Cerebellar cortex (tissue), 1 donor: ENCODE measurements at places on chromosomes 2 and 18.

DNA sequence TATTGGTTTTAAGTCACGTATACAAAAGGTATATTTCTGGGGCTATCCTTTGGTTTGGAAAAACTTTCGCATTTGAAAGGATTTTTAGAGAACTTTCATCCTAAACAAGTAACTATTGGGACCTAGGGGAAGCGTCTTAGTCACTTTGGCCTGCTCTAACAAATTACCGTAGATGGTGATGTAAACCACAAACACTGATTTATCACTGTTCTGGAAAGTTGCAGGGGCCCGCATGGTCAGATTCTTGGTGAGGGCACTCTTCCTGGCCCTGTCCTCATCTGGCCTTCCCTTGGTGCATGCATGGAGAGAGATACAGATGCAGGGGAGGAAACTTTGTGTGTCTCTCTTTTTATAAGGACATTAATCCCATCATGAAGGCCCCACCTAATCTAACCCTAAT, 49.1 kb upstream of the ANKRD62 start:
- DNase-seq, result no peak

DNA sequence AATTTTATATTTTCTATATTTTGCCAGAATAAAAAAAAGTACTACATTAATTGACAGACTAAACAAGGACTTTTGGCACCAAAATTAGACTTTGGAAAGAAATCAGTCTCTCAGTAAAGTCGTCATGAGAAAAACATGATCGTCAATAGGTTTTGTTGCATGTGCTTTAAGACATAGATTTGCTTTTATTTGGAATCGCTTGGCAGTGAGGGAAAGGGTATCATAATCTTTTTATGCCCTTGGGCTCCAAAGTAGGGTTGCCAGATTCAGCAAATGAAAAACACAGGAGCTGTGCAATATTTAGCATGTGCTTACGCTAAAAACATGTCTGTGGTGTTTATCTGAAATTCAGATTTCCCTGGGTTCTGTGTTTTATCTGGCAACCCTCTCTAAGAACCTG, 177.6 kb downstream of the LAMA1 start:
- no peak for DNase-seq

DNA sequence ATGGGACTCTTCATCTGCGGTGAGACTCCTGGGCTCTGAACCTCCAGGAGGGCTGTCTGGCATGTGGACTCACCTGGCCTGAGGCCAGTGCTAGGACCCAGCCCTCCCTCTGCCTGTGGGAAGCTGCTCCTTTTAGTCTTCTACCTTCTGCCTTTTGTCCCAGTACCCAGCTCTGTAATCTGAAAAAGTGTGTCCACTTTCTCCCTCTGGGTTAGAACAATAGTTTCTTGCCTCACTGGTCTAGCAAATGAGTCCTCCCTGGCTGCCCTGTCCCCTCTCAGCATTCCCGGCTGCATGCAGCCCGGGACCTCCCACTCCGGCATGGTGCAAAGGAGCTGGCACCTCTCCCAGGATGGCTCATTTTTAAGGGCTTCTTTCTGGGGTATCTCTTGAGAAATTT, 25.9 kb downstream of the GKN2 start:
- no peak for DNase-seq

DNA sequence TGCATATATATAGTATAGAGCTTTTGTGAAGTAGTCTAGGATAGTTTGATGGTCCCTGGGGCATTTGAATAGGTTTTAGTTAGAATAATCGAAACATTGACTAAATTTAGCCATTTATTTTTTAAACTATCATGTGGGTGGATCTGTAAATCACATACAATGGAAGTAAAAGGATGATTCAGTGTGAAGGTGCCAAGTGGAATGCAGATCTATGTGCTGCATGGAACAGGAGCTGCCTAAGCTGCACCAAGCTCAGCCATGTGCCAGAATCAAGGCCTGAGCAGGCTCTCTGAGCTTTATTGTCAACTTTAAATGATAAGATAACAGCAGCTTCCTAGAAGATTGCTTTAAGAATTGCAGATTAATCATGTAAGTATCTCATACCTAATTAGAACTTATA, 1996.2 kb upstream of the PIK3C3 start:
- no peak for DNase-seq

DNA sequence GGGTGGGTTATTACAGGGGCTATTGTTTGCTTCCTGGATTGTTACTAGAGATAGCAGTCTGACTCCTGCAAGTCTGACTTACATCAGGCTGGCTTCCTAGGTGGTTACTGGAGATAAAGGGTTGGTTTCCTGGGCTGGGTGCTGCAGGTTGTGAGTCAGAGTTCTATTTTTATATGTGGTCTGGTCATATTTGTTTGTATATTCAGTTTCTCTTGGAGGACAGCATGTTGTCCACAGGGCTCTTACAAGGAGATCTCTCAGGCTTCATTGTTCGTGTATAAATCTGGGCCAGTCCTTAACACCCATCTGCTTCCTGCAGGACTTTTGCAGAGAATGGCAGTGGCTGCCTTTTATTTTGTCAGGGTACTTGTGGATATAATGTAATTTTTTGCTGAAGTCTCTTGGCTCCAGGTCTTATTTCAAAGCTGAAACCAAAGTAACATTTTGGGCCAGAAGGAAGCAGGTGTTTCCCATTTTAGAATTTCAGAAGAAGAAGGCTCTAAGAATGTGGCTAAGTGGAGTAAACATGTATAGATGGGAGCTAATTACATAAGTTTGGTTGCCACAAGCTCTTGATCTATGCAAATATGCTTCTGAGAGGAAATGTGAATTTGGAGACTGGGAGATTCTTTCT, 65.9 kb upstream of the SLC16A14 start:
- DNase-seq, result no peak

DNA sequence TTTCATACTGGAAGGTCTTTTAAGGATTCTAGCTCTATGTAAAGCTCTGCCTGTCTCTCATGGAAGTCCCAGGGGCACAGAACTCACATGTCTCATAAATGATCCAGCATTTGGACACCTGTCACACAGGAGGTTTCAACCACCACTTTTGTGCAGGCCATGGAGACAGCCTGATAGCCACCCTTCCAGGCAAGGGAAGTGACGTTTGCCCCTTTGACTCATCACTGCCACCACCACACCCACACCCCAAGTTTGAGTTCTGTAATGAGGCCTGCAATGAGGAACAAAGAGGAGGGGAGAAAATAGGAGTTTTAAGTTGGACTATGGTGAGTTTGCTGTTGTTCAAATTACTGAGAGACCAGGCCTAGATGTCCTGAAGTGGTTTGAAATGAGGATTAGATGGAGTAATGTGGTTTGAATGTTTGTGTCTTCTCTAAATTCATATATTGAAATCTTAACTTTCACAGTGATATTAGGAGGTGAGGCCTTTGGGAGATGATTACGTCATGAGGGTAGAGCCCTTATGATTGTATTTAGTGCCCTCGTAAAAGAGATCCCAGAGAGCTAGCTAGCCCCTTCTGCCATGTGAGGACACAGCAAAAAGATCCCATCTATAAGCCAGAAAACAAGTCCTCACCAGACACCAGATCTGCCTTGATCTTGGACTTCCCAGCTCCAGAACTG, 175.3 kb upstream of the EPHA4 start:
- no peak for DNase-seq

GRCh38 chr2:48874282-48874681, 118.8 kb upstream of the LHCGR start:
- no peak for DNase-seq

DNA sequence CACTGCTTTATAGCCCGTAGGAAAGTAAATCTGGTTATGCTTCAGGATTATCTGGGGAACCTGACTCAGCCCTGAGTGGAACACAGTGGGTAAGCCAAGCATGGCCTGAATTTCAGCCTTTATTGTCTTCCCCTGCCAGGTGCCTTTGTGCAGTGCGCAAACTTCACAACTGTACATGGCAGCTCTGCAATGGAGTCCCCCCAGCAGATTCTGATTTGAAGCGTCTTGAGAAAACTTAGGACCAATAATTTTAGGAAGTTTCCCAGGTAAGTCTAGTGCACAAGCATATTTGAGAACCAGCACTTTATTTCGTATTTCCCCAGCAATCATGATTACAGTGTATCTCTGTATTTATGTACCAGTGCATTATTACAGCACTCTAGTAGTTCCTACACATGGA, 112.1 kb upstream of the ARL4C start:
- no peak for DNase-seq

GRCh38 chr2:55408098-55408882, 11.4 kb downstream of the CCDC88A start:
- no peak for DNase-seq

DNA sequence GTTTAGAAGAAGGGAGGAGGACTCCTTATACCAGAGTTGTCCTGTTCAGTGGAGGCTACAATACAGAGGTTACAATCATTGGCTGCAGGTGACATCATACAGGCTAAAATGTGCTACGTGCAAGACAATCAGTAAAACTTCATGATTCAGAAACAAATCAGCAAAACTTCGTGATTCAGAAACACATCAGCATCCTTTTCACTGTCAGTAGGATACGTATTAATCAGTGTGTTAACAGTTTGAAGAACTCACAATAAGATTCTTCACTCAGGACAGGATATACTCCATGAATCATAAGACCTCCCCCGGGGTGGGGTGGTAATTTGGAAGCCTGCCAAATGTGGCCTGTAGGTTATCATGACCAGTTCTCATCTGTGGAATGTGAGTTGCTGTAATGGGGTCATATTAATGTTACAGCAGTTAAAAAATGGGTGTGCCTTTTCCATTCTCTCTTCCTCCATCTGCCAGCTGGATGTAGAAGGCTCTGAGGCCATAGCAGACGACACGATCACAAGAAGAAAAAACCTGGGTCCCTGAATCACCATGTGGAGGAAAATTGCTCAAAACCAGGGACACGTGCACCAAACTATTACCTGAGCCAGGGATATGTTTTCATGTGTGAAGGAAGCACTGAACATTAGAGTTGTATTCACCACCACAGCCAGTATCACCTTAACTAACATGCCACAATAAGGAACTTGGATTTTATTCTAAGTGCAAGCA, 134.8 kb upstream of the CREB1 start:
- DNase-seq, result no peak

DNA sequence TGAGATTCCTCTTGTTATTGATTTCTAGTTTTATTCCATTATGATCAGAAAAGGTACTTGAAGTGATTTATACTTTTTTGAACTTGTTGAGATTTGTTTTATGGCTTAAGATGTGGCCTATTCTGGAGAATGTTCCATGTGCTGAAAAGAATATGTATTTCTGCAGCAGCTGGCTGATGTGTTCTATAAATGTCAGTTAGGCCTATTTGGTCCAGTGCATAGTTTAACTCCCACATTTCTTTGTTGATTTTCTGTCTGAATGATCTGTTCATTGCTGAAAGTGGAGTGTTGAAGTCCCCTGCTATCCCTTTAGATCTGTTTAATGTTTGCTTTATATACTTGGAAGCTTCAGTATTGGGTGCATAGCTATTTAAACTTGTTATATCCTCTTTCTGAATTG, 7.1 kb upstream of the OR6B2 start:
- no peak for DNase-seq

DNA sequence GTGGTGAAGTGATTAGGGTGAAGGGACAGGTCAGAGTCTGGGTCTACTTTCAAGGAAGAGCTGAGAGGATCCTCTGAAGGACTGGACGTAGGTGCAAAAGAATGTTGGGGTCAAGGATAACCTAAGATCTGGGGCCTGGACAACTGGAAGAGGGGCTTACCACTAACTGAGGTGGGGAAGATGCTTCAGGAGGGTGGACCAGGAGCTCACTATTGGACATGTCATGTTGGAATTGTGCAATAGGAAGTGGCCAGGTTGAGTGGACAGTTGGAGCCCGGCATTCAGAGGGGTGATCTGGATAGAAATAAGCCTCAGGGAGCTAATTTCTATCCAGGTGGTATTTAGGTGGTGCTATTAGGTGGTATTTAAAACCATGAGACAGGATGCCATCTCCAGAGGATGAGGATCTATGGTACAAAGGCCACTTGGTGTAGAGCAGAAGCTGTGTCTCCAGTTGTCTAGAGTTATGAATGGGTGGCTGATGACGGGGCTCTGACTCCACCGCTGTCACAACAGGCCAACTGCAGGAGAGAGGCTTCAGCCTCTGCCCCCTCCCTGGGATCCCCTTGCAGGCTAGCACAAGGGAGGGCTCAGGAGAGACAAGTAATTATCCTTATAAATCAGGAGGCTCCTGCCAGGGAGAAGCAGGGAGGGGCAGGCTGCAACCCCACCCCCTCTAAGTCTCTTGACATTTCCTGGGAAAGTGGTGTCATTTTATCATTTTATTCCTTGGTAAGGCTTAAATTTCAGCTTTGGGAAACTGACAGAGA, 158.0 kb downstream of the SMAD7 start:
- no peak for DNase-seq

DNA sequence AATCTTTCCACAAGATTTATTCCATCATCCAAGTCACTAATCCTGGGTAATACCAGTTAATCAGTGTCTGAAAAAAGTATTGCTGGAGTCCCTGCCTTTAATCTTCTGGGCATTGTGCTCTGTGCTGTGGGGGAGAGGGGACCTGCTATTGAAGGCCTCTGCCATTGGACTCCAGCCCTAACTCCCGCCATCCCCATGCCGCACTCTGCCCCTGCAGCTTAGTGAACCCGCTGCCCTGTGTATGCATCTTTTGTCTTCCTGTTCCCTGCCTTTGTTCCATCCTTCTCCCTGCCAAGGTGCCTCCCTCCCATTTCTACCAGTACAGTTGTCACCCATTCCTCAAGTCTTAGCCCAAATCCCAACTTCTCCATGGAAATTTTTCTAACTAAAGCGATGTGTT, 113.8 kb upstream of the EPAS1 start:
- DNase-seq, result no peak

- no peak for DNase-seq
These were observed 20.5 kb upstream of the STAT4 start for GRCh38 chr2:191171286-191171685.

GRCh38 chr2:65662654-65663432, 230.4 kb upstream of the SPRED2 start:
- DNase-seq, result no peak

DNA sequence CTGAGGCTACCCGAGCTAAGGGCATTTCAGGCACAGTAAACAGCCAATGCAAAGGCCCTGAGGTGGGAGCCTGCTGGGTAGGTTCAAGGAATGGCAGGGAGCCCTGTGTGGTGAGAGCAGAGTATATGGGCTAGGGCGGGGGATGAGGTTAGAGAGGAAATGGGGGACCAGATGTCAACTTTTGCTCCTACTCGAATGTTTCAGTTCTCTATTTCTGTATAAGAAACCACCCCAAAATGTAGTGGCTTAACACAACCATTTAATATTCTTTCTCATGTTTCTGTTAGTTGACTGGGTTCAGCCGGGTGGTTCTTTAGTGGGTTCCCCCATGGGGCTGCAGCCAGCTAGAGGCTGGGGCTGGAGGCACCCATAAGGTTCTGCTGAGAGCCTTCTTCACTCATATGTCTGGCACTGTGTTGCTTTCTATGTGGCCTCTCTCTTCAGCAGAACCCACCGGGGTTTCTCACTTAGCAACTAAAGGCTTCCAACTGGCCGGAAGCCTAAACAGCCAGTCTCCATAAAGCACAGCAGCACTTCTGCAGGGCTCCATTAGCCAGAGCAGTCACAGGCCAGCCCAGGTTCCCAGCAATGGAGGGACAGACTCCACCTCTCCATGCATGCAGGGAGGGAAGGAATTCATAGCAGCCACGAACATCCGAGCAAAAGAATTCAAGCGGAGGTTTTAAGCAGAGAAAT, 5.6 kb upstream of the ATOH8 start:
- DNase-seq, result no peak
